ENCODE measurements at places on chromosomes 6 and 20.
A peak's percentile ranks its signal among the peaks of the same experiment; 100 is the strongest.

DNA sequence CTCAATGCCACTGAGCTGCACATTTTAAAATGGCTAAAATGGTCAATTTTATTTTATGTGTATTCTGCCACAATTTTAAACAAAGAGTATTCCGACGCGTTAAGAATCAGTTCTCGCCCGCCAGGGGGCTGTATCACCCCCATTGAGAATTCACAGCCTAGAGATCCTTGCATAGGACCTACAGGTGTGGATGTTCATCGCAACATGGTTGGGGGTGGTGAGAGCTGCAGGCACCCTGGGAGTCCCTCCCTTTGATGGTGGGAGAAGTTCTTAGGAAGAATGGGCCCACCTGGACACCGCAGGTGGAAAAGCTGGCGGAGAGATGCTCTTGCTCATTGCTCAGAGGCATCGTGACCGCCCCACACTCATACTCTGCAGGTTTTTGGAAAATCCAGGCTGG lies 63.5 kb downstream of the SLC2A10 start:
- no peak for DNase-seq

GRCh38 chr6:119476024-119476423 lies 126.5 kb upstream of the MAN1A1 start:
- no peak for DNase-seq

DNA sequence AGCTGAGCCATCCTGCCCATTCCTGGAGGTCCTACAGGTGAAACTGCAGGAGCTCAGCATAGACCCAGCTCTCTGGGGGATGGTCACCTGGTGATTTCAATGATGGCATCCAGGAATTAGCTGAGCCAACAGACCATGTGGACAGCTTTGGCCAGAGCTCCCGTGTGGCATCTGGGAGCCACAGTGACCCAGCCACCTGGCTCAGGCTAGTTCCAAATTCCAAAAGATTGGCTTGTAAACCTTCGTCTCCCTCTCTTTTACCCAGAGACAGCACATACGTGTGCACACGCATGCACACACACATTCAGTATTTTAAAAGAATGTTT lies 44.0 kb downstream of the SIRPA start:
- DNase-seq: no peak

- no peak for DNase-seq
These were observed 915 bp downstream of the PRRC2A start for GRCh38 chr6:31621320-31621939.

DNA sequence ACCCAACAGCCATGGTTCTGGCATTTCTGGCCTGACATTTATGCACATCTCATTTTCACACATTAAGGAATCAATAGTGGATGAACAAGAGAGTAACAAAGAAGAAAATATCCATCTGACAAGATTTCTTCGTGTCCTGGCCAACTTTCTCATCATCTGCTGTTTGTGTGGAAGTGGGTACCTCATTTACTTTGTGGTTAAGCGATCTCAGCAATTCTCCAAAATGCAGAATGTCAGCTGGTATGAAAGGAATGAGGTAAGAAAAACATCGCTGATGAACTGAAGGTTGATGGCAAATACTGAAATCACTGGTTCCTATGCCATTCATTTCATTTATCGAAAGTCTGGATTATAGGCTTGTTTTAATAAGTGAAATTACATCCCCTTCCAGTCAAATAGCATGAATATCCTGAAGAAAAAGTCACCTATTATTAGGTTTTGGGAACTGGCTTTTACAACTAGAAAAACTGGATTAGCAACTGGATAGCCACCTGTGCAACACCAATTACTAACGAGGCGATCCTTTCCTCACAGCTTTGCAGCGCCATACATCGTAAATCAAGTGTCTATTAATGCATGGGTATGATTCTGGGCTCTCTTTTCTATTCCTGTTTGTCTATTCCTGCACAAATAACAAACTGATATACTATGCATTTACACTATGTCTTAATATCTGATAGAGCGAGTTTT lies 50.2 kb upstream of the NOP56 start:
- DNase-seq: no peak

GRCh38 chr6:1586861-1587450 lies 22.8 kb upstream of the FOXC1 start:
- DNase-seq: no peak

DNA sequence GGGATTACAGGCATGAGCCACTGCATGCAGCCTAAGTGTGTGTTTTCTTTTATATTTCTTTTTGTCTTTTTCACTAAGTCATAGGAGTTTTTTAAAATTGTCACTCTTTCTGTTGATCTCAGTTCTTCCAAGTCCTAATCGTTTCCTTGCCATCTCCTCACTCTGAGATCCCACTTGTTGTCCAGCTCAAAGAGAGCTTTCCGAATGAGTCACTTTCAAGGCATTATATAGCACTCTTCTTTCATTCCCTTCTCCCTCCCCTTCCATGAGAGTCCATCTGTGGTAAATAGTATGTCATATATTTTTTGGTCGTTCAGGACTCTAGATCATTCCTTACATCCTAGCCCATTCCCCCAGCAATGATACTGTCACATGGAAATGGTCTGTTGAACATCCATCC lies 4.3 kb downstream of the VAPB start:
- no peak for DNase-seq

GRCh38 chr6:65671922-65672321 lies 35.1 kb downstream of the EYS start:
- DNase-seq: no peak

DNA sequence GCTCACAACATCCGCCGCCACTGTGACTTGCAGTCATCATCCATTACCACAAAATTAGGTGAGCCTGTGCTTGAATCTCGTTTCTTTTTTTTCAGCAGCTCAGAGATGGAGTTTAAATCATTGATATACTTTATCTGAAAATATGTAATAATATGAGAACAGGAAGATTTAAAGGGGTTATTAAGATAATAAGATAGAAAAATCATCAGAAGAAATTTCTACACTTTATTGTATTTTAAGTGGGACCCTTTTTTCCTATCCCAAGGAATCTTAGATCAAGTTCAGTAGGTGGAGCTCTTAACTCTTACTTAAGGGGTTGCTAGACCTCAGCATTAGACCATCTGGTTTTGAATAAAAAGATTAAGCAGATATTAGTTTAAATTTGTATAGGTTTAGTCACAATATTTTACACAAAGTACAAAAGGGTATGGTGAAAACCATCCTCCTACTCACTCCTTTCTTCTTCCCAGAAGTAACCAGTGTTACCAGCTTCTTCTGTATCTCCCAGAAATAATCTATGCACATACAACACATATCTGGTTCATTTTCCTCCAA lies 9.4 kb upstream of the NCOA7 start:
- no peak for DNase-seq

GRCh38 chr20:711576-711975 lies 36.0 kb upstream of the SCRT2 start:
- DNase-seq: no peak

DNA sequence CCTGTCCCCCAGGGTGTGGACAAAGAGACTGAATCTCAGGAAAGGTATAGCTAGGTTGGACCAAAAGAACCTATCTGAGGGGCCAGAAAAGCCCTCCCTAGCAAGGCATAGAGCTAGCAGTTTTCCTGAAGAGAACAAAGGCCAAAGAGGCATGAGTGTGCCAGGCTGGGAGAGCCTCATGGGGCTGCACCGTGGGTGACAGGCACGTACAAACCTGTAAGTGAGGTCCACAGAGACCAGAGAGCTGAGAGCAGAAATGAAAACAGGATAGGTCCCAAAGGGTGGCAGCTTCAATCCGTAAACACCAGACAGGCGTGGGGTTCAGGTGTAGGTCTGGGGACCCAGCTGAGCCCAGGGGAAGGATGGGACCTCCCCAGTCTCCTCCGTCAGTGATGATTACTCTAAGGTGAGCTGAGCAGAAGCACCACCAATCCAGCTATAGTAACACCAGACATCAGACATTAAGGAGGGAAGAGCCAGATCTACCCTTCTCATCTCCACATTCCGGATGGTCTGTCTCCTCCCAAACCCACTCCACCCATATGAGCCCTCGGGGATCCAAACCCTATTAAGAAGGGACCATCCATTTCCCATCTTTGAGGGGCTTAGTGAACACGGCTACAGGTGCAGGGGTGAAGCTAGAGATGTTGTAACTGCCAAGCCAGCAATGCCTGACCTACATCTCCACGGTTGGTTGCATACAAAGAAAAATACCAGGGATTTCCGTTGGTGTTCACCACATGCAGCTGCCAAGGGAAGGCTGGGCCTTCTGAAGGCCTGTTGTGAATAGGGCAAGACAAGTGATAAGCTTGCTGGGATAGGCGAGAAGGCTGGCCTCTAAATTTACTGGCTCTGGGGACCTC lies 38.3 kb downstream of the BCL2L1 start:
- DNase-seq: no peak

- no peak for DNase-seq
These were observed 316.2 kb upstream of the CDYL start for GRCh38 chr6:4459996-4460395.

DNA sequence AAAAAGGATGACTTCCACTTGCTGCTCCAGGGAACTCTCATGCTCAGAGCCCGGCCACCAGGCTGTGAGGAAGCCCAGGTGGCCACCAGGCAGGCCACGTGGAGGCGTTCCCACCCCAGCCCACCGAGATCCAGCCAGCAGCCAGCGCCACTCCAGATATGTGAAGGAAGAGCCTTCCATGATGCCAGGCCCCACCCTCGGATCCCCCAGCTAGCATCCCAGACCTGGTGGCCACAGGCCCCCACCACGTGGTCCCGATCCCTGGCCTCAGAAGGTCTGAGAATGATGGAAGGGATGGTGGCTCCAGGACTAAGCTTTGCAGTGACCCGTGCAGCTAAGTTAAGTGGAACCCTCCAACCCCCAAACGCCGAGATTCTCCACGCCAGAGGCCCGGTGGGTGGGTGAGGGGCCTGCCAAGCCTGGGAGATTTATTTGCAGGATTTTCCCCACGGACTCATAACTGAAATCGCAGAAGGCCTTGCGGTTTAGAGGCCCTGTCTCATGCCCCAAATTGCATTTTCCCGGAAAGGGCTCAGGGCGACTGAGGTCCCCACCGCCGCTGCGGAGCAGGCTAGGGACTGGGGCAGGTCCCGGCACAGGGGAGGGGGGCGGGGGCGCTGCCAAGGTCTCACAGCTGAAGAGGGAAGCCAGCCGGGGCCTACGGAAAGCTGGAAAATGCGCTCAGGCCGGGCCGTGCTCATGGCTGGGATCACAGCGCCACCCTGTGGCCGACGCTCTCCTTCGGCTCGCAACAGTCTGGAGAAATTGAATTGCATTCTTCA lies 31.1 kb upstream of the CST7 start:
- DNase-seq: peak; percentile 81

DNA sequence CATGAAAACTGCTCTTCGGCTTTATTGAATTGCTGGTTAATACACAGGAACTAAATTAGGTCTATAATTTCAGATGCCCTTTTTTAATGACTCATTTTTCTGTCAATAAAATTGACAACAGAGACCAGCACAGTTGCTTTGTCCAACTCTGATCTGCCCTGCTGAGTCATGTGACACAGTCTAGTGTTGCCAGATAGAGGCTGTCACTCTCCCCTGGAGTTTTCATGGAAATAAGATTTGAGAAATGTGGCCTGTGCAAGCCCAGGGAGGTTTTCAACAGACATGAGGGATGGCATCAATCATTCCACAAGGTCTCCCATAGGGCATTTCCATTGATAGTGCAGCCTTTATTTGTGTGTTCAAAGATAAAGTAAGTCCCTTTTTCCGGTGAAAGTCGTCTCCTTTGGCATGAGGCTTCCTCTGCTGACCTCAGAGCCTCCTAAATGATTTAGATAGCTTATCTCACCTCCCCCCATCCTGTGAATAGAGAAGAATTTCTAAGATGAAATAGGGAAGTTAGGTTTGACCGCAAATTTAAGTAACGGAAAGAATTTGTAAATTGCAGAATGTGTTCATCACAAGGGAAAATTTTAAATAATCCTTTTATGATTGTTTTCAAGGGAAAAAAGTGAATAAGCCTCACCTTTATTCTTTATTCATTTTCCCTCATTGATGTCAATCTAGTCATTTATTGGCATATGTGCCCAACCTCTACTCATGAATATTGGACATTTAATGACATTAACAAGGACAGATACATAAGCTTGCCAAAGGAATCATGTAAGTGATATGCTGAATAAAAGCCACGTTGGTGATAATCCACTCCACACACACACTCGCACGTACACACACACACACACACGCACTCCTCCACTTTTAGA lies 277.7 kb downstream of the ADGB start:
- DNase-seq: peak; percentile 79

- peak; percentile 97 for DNase-seq
These were observed 242.2 kb downstream of the HIVEP2 start for GRCh38 chr6:142702501-142703460.

DNA sequence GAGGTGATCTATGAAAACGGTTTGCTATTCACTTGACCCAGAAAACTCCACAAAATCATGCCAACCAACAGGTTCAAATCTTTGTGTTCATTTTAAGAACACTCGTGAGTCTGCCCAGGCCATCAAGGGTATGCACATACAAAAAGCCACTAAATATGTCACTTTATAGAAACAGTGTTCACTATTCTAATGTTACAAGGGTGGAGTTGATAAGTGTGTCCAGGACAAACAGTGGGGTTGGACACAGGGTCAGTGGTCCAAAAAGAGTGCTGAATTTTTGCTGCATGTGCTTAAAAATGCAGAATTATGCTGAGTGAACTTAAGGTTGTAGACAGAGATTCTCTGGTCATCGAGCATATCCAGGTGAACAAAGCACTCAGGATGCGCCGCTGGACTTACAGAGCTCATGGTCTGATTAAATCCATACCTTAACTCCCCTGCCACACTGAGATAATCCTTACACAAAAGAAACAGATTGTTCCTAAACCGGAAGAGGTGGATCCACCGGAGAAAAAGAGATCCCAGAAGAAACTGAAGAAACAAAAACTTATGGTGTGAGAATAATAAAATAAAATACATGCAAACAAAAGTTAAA lies 23.5 kb downstream of the KIAA0408 start:
- DNase-seq: no peak

DNA sequence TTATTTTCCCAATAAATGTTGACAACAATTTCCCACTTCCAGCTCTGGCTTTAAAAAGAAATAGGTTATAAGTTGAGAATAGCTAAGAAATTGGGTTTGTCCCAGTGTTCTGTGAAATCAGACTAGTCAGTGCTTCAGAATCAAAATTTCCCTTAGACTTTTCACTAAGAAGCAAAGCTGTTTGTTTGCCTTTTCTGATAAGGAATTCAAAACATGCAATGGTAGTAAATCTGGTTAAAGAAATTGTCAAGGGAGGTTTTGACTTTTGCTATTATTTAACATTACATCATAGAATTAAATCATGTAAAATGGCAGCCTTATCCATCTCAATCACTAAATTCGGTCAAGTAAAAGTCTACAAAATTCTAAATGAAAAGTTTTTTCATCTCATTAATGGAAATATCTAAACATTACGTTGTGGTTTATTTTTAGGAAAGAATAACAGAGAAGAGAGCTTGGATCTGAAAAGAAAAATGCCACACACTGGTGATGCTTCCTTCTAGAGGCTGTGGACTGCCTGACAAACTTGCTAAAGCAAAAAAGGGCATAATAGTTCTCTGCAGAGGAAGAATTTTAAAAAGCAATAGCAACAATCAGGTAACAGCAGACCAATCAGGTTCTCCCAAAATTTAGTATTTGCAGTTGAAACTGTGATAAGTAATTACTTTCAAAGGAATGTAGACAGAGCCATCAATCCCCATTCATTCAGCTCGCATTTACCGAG lies 36.4 kb downstream of the PLAGL1 start:
- no peak for DNase-seq

Data from suppressor macrophage treated with lipopolysaccharide for 4 hours (primary cell).